PC-3 (cell line): ENCODE measurements at places on chromosomes 3 and 15.

DNA sequence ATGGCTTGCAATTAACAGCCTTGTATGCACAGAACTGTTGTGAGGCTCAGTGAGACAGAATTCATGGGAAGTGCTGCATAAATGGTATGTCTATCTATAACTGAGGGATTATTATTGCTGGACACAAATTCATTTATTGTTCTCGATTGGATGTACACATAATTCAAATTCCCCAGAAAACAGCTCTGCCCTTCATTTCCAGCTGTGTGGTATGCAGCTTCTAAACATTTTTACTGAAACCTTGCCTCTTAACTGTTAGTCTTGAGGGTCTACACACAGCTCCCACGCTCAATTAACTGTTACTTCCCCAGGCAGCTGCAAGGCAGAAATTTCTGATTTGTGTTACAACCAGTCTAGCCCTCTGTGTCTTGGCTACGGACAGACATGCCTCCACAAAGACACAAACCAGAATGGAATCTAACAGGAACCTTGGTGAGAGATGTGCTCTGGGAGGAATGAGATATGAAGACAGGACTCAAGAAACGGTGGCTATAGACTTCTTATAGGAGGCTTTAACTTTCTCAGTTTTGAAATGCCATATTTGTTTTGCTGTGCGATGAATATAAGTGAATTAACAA, 139.7 kb upstream of the TBL1XR1 start:
- DNase-seq: no peak

- no peak for DNase-seq
These were observed 29.8 kb upstream of the CHL1 start for GRCh38 chr3:166799-167198.

DNA sequence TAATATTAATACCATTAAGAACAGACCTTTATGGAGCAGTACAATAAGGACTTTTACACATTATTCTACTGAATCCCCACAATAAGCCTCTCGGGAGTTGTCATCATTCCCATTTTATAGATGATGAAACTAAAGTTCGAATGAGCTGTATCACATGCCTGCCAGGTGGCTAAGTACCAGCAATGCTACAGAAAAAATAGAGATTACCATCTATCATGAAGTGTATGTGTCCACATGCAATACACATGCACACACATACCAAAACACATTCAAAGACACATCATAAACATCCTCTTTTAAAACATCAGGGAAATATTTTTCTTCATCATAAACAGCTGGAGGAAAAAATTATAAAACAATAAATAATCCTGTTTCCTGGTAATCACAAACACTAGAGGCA, 136.6 kb downstream of the SUCLG2 start:
- DNase-seq: no peak

GRCh38 chr15:77347197-77347596, 72.7 kb downstream of the PEAK1 start:
- DNase-seq: peak; percentile 56

DNA sequence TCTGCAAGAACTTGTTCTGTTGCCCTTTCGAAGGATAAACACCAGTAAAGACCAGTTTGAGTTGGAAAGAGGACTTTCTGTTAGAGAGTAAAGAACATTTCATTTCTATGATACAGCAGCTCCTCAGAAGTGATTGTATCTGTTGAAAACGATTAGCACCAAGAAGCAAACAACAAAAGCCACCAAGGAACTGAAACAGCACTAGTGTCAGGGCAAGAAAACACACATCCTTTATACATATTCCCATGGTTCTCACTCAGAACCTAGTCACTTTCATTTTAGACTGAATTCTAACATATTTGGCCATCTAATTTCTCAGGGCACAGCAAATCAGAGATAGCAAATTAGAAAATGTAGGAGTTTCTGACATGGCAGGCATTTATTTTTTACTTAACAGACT, 116.1 kb downstream of the ATP1B3 start:
- DNase-seq: no peak

DNA sequence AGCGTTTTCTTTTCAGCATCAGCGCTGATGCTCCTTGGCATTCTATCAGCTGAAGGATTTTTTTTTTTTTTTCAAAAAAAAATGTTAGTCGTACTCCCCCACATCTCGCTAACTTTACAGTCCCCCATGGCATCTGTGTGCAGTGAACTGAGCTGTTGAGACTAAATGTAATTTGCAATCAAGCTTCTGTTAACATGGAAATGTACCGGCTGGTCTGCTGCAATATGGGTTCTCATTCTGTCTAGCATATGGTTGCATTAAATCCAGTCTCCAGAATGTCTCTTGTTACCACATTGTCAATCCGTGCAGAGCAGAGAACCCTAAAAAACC, 32.2 kb upstream of the TPRG1 start:
- no peak for DNase-seq

GRCh38 chr15:40584191-40584590, 9.9 kb upstream of the KNL1 start:
- DNase-seq: no peak

DNA sequence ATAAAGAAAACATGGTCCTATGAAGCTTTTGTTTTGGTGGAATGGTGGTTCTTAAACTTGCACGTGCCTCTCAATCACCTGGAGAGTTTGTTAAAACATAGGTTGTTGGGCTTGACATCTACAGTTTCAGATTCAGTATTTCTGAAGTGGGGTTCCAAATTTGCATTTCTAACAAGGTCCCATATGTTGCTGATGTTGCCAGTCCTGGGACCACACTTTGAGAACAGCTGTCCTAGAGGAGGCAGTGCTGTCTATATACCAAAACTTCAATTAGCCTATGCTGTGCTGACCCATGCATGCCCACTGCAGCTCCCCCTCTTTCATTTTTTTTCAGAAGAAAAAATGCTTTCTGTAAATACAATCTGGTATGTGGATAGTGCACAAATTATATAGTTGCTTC, 31.3 kb downstream of the ALCAM start:
- no peak for DNase-seq

DNA sequence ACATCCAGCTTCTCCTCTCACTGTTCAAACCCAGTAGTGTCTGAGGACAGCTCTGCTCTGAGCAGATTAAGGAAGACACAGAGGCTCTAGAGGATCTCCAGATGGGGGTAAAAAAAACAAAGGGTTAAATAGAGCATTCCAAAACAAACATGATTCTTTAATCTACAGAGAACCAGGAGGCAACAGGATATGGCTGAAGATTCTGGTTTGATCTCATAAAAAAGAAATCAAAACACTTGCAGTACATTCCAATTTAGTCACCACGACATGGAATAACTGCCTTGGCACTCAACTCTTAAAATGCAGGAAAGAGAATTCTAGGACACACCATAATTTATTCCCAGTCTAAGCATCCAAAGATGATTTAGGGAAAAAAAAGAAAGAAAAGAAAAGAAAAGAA, 32.0 kb downstream of the TM4SF4 start:
- DNase-seq: peak; percentile 52

- no peak for DNase-seq
These were observed 3.0 kb upstream of the SPG11 start for GRCh38 chr15:44666210-44667038.

GRCh38 chr15:80484333-80484864, 80.2 kb downstream of the ARNT2 start:
- DNase-seq: no peak

- no peak for DNase-seq
These were observed 35.4 kb upstream of the RAB6B start for GRCh38 chr3:133931084-133931483.

- DNase-seq: no peak
These were observed 60.3 kb downstream of the RAB11A start for GRCh38 chr15:65929573-65929972.

DNA sequence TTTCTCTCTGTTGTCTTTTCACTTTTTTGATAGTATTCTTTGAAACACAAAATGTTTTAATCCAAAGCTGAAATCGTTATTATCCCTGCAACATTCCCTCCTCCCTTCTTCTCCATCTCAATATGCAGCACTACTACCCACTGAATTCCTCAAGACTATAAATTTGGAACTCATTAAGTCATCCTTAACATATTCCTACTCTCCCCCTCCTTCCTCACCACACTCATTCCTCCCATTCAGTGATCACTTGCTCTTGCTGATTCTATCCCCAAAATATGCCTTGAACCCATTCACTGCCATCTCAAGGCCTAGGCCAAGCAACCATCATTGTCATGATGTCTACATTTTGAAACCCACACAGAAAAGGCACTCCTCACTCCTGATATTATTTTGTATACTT, 2.4 kb upstream of the PIK3R4 start:
- DNase-seq: no peak

GRCh38 chr15:81323944-81324881, at the start of gene STARD5:
Gene STARD5, minus strand, starts transcription at chr15:81324141. Its CDS starts 42 bp downstream, at chr15:81324099.
- DNase-seq: peak; percentile 97

GRCh38 chr3:138254216-138254615, 67.1 kb downstream of the ARMC8 start:
- no peak for DNase-seq

DNA sequence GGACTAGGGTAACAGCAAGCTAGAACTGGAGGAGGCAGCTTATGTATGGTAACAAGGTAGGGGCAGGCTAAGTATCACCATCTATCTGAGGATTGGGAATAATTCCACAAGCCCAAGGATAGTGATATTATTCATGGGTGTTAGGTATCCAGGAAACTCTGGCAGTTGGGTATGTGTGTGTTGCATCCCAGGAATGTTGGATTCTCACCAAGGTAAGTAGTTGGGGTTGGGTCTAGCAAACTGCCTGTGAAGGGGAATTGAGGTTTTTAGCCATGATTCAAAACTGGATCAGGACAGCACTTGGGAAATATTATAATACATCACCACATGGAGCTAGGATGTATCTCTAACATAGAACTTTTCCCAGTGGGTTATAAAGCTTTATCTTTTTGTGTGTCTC, 626.4 kb upstream of the GOLIM4 start:
- DNase-seq: peak; percentile 31

- no peak for DNase-seq
These were observed 22.8 kb downstream of the BCHE start for GRCh38 chr3:165814380-165814779.

- DNase-seq: peak; percentile 28
These were observed 843.8 kb downstream of the VGLL3 start for GRCh38 chr3:86147119-86147518.

- no peak for DNase-seq
These were observed 15.2 kb upstream of the PTPN9 start for GRCh38 chr15:75594276-75594675.

DNA sequence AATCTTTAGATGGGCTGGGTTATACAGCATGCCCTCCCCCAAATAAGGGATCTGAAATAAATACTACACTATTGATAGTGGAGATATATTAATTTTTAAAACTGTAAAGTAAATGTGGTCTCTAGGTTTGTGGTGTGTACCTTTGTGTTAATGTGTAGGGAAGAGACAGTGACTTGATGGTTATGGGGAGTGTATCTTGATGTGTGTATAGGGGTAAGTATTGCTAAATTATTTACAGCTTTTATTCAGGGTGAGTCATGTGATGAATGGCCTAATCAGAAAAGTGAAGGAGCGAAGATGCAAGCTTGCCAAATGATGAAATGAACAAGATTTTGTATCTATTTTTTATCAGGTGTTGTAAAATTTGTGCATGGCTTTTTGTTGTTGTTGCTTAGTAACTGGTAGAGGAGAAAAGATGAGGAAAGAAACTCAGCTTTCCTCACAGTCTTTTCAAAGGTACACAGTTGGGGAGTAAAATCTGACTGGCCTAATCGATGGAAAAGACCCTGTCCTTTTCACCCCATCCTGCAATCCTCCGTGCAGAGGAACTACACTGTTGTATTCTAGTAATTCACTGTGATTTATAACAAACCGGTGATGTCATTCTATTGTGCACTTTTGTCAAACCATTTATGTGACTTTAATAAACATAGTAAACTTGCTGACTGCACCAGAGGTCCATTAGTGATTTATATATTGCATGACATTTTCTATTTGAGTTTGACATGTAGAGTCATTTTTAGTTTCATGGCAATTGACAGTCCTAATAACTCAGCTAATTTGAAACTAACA, 17.7 kb downstream of the FEM1B start:
- DNase-seq: no peak

DNA sequence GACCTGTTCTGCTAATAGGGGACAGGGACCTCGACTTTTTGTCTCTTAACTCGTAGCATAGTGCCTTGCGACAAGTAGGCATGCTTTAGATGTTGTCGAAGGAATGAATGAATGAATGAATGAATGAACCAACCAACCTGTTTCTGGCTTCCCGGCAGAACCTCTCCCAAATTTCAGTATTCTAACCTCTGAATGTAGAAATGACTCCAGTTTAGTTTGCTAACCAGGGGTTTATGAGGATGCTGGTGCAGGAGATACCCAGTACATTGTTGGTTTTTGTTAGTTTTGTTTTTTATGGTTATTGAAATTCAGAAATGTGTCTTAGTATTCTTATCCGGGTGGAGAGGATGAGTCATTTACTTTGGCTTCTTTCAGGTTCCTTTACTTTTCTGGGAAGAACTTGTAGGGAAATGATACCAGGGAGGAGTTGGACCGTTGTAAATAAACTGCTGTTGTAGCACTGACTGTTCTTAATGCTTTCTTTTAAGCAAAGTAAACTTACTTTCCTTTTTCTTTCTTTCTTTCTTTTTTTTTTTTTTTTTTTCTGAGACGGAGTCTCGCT, 29.6 kb upstream of the EHHADH start:
- peak; percentile 50 for DNase-seq

GRCh38 chr15:43771816-43772215, 5.0 kb downstream of the ELL3 start:
- no peak for DNase-seq

DNA sequence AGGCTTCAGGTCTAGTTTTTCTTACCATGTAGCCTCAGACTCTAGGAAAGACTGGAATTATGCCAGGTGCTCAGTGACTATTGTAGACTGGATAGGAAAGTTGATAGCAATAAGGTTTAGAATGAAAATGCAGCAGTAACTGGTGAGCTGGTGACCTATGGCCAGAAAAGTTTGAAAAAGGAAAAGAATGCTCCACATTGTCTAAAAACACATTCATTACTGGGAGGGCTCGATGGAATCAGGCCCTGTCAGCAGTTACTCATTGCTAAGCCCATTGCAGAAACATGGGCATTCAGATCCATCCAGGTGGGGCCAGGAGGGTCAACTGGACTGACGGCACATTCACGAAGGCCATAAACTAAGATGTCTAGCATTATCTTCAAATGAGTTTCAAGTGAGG, 8.7 kb upstream of the MBNL1 start:
- peak; percentile 78 for DNase-seq

DNA sequence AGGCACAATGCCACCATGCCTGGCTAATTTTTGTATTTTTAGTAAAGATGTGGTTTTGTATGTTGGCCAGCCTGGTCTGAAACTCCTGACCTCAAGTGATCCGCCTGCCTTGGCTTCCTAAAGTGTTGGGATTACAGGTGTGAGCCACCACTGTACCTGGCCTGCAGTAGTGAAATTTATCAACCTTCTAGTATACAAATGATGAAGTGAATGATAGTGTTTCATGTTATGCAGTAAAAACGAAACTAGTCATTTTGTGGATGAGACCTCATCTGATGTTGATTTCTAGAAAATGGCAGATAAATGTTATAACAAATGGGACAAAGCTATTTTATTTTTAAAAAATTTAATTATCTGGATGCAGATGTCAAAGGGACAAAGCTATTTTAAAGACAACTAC, 32.9 kb downstream of the NXPE3 start:
- DNase-seq: no peak

- no peak for DNase-seq
These were observed 35.7 kb upstream of the DLG1 start for GRCh38 chr3:197333901-197334639.
